ENCODE measurements at places on chromosomes 5 and 9.
A peak's percentile ranks its signal among the peaks of the same experiment; 100 is the strongest.

DNA sequence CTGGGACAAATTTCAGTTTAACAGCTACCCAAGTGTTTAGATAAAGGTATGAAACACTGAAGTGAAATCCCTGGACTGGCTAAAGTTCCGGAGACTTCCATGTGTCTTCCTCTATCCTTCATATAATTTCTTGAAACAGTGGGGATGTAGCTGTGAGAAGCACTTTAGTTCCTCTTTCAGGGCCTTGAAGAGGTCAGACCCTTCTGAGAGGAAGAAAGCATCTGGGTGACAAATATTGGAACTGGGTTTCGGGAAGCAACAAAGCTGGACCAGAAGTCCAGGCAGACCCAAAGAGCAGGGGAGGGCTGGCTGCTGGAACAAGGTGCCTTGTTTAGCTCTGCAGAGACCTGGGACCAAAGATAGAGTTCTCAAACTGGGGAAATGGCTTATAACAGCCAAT lies 75.4 kb upstream of the ZFAND5 start:
- no peak for DNase-seq

GRCh38 chr9:3963643-3964369 lies 336.1 kb downstream of the GLIS3 start:
- DNase-seq = no peak

GRCh38 chr9:113511856-113512761 lies 48.6 kb downstream of the RGS3 start:
- DNase-seq = peak; percentile 87

- DNase-seq = no peak
Measured at GRCh38 chr9:86405086-86405491, 50.9 kb upstream of the TUT7 start.

GRCh38 chr9:85246541-85246940 lies 495.2 kb downstream of the AGTPBP1 start:
- DNase-seq = no peak

- DNase-seq = no peak
Measured at GRCh38 chr5:95861221-95861863, 38.8 kb upstream of the GLRX start.

- no peak for DNase-seq
Measured at GRCh38 chr9:137169896-137170358, at the start of gene LRRC26. TSS of gene LRRC26 (minus strand) at chr9:137170051. CDS start at chr9:137169943, 108 bp downstream.

- no peak for DNase-seq
Measured at GRCh38 chr5:87581661-87582060, 168.9 kb upstream of the CCNH start.

GRCh38 chr5:132024117-132024435 lies 12.6 kb upstream of the ACSL6 start:
- no peak for DNase-seq

GRCh38 chr9:18783909-18784308 lies 249.1 kb downstream of the SAXO1 start:
- DNase-seq = no peak

GRCh38 chr9:89175828-89176261 lies 2.8 kb downstream of the SHC3 start:
- no peak for DNase-seq

DNA sequence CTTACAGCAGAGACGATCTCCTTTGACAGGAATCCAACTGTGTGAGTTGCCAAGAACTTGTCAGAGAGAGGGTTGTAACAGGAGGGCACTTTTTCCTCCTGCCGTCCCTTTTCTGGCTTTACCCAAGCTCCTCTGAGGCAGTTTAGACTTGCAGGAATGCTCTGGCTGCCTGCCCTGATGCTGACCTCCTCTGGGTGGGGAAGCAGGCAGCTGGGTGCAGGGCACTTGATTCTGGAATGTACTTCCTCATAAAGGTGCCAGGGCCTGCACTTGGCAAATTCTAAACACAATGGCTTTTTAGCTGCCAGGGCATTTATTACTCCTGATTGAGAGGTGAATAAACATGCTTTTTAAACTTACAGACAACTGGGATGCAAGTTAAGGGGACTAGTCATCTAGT lies 190.4 kb downstream of the EPB41L4A start:
- DNase-seq = no peak

DNA sequence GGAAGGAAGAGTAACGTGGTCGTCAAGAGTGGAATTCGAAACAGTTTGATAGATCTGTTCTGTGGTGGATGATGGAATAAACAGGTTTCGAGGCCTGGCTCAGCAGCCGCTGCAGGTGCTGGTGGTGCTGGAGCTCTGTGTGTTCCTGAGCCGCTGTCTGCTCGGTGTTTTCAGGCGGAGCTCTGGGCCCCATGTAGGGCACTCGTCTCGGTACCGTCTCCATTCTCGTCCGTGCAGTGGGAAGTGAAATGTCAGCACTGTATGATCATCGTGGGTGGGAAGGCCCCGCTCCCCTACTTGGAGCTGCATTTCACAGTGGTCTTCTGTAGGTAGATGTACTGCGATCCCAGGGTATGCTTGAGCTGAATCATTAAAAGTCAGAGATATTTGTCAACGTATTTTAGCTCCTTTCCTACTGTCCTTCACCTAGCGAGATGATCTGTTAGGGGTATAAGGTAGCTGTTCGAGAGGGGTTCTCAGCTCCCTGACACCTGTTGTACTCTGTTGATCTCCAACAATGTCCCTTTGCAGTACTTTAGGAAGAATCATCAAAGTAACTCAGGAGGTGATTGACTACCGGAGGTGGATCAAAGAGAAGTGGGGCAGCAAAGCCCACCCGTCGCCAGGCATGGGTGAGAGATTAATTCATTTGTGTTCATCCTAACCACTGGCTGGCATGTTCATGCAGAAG lies 35.9 kb downstream of the TENT4A start:
- DNase-seq = no peak

GRCh38 chr9:68999393-69000105 lies 14.4 kb downstream of the PRKACG start:
- peak; percentile 48 for DNase-seq

- DNase-seq = no peak
Measured at GRCh38 chr5:9176641-9177040, 369.2 kb downstream of the SEMA5A start.

DNA sequence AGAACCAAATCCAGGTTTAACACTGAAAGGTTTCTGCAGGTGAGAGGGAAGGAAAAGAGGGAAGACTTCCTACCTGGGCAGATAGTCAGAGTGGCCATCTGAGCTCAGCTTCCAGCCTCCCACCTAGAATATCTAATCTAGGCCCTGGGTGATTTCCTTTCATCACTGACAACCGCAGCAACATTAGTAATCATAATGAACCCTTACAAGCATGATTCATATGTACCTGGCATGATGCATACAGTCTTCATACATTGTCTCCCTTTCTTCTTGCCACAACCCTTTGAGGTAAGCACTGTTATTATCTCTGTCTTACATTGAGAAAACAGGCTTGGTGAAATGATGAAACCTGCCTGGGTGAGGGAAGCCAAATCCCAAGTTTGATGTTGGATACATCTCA lies 13.5 kb downstream of the AFAP1L1 start:
- no peak for DNase-seq

GRCh38 chr5:54021431-54022164 lies 288.8 kb downstream of the ARL15 start:
- no peak for DNase-seq

DNA sequence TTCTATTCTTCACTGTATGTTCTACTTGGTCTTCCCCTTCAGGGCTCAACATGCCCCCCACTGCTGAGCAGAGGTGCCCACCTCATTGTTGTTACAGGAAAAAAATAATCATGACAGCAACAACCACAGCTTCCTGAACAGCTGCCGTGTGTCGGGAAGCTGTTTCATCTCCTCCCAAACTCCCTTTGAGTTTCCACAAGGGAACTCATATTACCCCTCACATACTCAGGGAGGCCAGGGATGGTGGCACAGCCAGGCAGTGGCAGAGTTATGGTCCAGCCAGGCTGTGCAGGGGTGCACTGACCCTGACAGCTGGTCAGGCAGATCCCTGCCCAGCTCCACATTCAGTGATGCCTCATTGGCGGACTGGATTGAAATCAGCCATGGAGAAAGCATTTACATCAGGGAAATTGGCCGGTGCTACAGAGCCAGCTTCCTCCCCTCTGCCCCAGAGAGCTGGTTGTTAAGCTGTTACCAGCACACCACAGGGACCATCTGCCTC lies 37.3 kb downstream of the SARDH start:
- no peak for DNase-seq

DNA sequence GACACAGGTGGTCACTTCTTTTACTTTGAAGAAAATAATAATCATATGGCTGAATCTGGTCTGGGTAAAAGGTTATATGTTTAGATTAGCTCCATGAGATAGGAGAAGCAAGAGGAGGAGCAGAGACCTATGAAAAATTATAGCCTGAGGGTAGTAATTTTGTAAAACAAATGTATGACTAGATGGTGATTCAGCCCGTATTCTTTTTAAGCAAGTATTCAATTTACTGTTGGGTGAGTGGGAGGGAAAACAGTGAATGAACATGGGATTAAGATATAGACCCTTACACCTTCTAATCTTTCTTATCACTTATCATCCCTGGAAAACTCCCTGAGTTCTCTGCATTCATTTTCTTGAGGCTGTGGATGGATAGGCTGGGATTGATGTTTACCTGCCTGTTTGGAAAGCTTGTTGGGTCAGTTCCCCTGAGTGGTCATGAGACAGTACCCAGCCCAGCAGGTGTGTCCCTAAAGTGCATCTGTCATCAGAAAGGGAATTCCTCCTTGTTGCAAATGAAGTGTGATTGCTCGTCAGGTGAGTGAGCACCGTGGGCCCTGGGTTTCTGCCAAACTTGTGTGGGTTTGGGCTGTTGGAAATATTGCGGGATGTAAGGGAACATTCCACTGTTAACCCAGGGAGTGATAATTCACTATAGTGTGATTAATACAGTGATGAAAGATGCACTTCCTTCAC lies 101.2 kb upstream of the GDNF start:
- DNase-seq = no peak

DNA sequence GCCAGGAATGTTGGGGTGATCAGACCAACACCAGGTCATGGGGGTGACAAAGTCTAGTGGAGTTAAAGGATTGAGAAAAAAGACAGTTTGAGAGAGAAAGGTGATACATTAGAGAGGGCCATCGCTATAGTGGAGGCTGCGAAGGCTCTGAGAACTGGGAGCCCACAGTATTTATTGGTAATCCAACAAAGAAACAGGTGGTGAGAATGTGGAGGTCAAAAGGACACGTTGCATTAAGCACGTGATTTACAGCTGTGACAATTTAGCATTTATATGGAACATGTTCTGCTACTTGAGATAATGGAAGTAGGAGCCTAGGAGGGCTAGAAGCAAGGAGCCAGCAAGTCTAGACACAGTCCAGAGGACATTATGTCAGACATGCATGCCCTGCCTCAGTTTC lies 2086.5 kb upstream of the C9orf72 start:
- no peak for DNase-seq

- no peak for DNase-seq
Measured at GRCh38 chr9:91991721-91992341, 41.8 kb upstream of the ROR2 start.

DNA sequence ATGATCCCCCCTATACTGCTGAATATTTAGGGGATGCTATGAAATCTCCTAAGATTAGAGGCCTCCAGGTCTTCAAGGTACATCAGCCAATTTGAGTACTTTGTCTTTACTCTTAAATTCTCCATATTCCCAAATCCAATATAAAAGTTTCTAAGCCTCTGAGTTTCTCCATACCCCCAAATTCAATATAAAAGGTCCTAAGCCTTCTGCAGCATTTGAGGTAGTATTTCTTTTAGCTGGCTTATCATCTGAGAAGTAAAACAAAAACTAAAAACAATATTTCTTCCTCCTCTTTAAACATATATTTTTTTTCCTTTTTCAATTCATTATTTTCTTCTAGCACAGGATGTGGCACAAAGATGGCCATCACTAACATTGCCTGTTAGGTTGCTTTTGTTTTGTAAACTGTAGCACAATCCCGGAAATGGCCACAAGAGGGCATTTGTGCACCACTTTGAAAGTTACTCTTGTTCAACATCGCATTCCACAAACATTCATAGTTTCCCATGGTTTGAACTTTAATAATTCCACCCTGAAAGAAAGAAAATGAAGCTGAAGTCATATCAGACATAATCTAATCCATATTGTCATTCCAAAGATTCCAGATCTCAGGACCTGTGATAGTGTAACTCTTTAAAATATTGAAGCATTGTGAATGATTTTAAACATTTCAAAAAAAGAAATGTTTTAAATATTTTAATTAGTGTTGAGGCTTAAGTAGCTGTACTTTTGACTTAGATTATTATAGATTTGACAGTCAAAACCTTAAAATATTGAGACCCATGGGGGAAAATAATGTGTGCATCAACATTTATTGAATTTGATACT lies 21.0 kb upstream of the SCGB3A2 start:
- peak; percentile 9 for DNase-seq

GRCh38 chr9:110059461-110059860 lies 148.5 kb downstream of the C9orf152 start:
- DNase-seq = no peak

DNA sequence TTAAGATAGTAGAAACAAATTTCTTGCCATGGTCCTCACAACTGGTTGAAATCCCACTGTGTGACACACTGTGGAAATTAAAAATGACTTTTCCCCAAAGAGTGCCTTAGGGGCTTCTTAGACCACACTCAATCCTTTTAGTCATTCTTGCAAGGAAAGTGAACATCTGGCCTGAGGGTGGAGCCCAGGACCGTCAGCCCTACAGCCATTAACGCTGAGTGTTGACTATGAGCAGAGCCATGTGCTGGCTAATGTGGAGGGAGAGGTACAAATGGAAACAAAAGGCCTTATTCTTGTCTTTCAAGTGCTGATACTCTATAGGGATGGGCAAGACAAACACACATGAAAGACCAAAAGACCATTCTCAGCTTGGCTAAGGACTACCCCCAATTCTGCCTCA lies 456.5 kb downstream of the ZSWIM6 start:
- DNase-seq = no peak

DNA sequence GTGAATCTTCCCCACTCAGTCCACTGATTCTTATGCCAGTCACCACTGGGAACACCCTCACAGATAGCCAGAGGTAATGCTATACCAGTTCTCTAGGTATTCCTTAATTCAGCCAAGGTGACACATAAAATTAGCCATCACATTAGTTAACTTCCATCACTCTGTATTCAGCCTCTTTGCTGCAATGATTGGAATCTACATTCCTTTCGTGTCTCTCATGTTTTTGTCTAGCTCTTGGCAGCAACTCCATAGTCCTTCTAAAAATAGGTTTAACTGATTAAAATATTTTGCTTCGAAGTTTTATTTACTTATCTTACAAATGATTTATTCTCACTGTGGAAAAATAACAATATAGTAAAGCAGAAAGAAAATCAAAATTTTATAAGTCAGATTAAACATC lies 19.6 kb upstream of the RNF20 start:
- no peak for DNase-seq

- no peak for DNase-seq
Measured at GRCh38 chr9:95732802-95733688, 142.4 kb upstream of the ERCC6L2 start.
